DMS79 treated with DMSO at 0.1 percent for 48 hours (cell line): ENCODE measurements at places on chromosomes 12 and 14.

GRCh38 chr12:13811061-13811460, 170.3 kb downstream of the GRIN2B start:
- DNase-seq, result no peak

DNA sequence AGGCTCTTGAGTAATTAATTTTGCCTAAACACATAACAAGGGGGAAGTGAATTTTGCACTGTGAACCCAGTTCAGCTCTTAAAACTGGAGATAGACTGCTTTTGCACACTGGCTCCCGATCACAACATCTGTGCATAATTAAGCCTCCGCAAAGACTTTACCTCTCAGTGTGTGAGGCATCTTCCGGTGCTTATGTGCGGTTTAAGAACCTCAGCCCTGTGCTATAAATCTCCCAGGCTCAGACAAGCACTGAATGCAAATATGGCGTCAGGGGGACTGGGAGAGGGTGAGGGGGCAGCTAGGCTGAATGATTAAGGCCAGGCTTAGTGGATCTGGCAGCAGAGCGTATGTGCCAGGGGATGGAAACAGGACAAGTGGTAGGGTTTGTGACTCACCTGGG, 103.3 kb downstream of the ADCK1 start:
- no peak for DNase-seq

- no peak for DNase-seq
These were observed 47.8 kb downstream of the ERGIC2 start for GRCh38 chr12:29333178-29333577.

- DNase-seq, result no peak
These were observed 45.5 kb downstream of the MGST1 start for GRCh38 chr12:16392846-16393535.

DNA sequence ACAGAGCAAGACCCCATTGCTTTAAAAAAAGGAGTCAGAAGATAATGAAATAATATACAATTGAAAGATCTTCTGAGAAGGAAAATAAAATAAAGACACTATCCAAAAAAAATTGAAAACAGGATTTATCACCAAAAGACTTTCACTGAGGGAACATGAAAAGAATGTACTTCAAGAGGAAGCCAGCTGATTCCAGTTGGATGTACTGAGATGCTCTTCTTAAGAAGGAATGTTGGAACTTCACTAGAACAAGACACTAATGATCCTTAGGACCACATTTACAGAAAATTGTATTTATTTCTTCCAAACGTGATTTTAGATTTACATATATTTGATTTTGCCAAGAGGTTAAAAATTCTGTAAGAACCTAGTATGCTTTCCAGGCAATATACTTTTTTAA, 65.6 kb upstream of the CNOT2 start:
- no peak for DNase-seq

- peak; percentile 60 for DNase-seq
These were observed 136.4 kb upstream of the KRAS start for GRCh38 chr12:25386831-25387731.

GRCh38 chr14:73661872-73662271, 17.1 kb downstream of the DNAL1 start:
- no peak for DNase-seq

DNA sequence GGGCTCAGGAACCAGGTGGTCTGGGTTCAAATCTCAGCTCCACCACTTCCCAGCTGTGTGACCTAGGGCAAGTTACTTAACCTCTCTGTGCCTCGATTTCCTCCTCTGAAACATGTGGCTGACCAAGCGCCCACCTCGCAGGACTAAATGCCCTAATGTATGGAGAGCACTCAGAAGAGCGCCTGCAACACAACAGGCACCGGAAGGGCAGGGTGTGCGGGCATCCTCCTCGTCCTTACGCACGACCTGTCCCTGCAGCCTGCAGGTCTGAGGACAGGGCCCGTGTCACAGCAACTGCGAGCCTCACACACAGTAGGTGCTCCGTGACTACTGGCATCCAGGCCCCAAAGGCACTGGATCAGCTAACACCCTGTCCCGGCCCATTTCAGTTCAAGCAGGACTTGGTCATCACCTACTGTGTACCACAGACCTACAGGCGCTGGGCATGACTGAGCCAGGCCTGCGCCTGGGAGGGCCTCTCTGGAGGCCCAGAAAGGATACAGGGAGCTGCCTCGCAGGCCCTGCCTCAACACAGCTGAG, 131.5 kb downstream of the NCOR2 start:
- DNase-seq, result no peak

DNA sequence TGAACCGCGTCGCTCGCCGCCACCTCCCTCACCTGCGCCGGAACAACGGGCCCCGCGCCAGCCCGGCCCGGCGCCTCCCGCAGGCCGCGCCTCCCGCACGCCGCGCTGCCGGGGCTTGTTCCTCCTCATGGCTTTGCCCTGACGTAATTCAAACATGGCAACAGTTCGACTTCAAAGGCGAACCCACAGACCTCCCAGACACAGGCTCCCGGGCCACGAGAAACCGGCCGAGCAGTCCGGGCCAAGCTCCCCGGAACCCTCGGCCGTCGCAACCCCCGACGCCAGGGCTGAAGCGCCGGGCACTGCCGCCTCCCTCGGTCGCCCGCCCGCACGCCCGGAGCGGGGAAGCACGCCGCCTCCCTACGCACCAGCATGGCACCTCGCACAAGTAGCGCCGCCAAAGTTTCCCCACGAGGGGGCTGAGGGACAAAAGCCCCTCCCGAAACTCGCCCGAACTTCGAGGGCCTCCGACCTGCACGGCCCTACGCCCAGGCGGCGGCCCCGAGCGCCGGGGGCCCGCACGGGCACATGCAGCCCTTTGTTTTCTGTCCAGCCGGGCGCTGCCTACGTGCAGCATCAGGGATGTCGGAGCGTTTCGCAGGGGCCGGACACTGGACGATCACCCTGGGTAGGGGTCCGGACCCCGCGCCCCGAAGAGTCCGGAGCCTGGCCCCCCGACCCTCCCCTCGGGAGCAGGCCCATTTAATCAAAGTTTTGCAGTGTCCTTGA, 1.7 kb downstream of the SINHCAF start:
- peak; percentile 53 for DNase-seq

DNA sequence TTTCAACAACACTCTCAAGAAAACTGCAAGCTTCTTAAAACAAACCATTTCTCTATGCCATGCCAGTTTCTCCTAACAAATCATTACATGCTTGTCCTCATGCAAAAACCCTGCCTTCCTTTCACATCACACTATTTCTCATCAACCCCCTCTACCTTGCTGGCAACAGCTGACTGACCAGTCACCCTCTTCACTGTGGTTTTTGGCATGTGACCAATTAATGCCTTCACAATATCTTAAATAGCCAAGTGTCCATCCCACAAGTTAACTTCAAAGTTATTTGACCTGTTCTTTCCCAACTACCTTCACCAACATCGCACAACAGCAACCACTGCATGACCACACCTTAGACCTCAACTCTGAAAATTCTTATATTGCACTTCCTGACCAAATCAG, 159.6 kb downstream of the CEP128 start:
- DNase-seq, result no peak

- DNase-seq, result no peak
These were observed 81.6 kb downstream of the LLPH start for GRCh38 chr12:66048835-66049537.

DNA sequence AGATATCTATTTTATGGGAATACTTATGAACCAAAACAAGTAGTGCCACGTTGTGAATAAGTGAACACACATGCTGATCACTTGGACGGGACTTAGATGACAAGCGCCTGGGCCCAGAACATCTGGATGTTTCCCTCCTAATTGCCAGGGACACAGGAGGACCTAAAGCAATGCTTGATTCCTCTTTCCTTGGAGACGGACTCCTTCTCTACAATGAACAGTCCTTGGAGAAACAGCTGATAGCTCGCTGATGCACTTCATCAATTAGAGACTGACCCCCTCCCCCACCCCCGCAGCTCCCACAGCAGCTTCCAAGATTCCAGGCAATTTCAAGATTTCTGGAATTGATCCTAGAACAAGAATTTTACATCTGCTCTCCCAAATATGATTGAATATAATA, 86.4 kb downstream of the ST8SIA1 start:
- no peak for DNase-seq

GRCh38 chr12:123056053-123056452, 75.6 kb downstream of the ARL6IP4 start:
- peak; percentile 14 for DNase-seq

- no peak for DNase-seq
These were observed 90.3 kb downstream of the CRADD start for GRCh38 chr12:93767524-93767863.

- no peak for DNase-seq
These were observed 21.6 kb downstream of the ASPG start for GRCh38 chr14:104107101-104107581.

GRCh38 chr12:130879212-130879686, 7.4 kb downstream of the RAN start:
- peak; percentile 29 for DNase-seq

DNA sequence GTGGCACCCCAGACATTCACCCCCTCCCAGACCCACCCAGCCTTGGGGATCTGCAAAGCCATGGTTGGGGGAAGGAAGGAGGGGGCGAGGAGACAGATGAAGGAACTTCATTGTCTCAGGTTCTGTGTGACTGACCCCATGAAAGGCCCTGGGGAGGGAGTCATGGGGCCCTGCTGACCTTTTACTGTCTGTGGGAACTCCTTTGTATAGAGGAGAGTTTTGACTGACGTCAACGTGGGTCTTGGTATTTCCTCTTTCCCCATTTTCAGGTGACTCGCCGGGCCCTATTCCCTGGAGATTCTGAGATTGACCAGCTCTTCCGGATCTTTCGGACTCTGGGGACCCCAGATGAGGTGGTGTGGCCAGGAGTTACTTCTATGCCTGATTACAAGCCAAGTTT, 3.1 kb upstream of the RAB5B start:
- DNase-seq, result no peak

GRCh38 chr14:91963465-91963864, 16.0 kb upstream of the FBLN5 start:
- no peak for DNase-seq

GRCh38 chr14:50347521-50347920, 35.4 kb downstream of the DMAC2L start:
- DNase-seq, result no peak

GRCh38 chr12:132952371-132953162, 3.5 kb downstream of the ZNF605 start:
- no peak for DNase-seq

- no peak for DNase-seq
These were observed 255.7 kb downstream of the BTG1 start for GRCh38 chr12:91889910-91890309.

- DNase-seq, result no peak
These were observed 126.8 kb upstream of the CPM start for GRCh38 chr12:69059465-69060457.

DNA sequence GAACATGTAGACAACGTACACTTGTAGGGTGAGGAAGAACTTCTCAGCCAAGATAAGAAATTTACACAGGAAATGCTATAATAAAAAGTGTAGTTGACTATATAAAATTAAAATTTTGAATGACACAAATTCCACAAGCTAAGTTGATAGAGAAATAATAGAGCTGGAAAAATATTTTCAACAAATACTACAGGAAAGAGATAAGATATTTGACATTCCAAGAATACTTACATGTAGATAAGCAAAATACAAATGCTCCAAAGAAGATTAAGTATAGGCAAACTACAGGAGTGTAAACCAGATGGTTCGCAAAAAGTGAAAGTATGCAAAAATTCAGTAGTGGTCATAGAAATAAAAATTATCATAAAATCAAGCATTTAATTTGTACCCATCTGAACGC, 49.2 kb upstream of the ANP32D start:
- DNase-seq, result no peak

DNA sequence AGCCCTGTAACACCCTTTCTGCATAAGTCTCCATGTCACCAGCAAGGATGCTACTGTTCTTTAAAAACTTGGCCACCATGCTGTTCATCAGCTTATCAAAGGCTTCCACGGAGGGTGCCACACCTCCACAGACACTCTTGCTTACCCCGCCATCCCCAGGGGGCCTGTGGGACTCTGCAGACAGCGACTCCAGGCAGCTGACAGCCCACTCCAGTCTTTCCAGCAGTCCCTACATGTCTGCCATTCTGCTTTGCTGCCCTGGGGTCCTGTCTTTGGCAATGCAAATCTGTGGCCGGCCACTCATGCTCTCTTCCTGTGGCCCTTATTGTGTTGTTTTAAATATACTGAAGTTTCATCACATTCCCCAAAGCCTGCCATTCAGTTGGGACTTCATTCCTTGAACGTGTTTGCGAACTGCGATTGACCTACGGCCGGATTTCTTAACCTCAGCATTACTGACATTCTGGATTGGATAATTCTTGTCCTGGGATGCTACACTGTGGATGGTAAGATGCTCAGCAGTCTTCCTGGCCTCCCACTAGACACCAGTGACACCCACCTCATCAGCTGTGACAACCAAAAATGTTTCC, 125.6 kb downstream of the FOXN3 start:
- no peak for DNase-seq

DNA sequence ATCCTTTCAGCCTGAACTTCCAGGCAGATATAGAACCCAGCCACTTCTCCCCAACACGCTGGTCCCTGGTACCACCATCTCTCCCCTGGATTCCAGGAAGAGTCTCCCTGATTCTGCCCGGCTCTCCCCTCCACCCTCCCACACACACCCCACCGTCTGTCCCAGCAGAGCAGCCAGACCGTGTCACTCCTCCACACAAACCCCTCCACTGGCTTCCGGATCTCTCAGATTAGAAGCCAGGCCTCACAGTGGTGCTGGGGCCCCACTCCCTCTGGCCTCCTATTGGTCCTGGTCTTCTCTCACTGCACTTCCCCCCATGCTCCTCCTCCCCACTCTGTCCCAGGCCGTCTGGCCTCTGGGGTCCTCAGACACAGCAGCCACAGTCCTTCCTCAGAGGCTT, 52.4 kb upstream of the CDKN3 start:
- DNase-seq, result no peak

GRCh38 chr14:20774258-20774824, 6.1 kb downstream of the EDDM3B start:
- DNase-seq, result no peak

GRCh38 chr12:117042862-117043261, 56.4 kb downstream of the TESC start:
- DNase-seq, result no peak

GRCh38 chr12:31662176-31662849, 2.8 kb downstream of the ETFBKMT start:
- no peak for DNase-seq

DNA sequence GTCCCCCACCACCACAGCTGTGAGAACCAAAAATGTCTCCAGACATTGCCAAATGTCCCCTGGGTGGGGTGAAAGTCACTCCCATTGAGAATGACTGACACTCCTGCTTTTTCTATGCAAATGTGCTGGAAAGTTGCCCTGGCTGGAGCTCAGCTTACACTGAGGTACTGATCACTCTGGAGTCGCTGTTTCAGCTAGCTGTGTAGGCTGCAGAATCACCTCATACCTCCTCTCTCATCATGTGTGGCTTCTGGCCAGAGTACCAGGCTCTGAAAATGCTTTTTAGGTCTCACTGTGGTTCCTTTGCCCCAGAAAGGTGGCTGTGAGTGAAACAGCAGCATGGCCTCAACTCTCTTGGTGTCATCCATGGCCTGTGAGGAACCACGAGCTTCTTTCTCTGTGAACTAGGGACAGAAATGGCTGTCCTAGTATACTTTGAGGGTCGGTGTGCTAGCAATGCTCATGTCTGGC, 414.4 kb downstream of the DPF3 start:
- DNase-seq, result peak; percentile 96

GRCh38 chr12:117847371-117847770, 121.4 kb downstream of the KSR2 start:
- DNase-seq, result no peak
